Stimulated activated naive B cell treated with anti-CD40 and anti-IgM and Interleukin-4, amounts not matched to agents 10 μg/mL and 1 μg/mL and 100 μg/mL, for 72 hours (primary cell): ENCODE measurements at places on chromosomes 2 and 18.

DNA sequence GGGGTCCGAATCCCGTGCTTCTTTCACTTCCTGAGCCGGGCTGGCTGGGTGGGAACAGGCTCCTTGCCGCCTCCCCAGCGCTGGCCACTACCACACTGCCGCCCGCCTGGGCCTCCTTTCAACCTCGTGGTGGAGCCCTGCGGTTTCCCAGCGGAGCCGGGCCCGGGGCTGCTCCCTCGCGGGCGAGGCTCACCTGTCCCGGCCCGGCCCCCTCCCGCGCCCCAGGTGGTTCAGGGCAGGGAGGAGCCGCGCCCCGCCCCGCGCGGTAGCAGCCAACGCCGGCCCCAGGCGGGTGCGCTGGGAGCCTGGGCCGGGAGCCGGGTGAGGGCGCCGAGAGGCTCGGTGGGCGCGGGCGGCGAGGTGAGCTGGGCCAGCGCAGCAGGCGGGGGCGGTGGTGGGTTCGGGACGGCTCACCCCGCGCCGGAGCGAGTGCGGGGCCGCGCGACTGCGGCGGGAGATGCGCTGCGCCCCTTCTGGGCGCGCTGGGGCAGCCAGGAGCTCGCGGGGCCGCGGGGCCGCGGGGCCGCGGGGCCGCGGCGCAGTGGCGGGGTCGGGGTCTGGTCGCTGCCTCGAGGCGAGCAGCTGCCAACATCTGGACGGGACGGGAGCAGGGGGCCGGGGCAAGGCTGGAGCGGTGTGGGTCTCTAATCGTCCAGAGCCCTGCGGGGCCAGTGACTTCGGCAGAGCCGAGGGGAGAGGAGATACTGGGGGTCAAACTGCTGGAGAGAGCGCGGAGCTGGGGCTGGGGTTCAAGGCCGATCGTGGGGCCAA, at the start of gene LYPD6B:
TSS of gene LYPD6B (plus strand) at position 258 of the 771 bp plus-strand sequence. CDS start 92,250 bp downstream, outside the sequence.
- DNase-seq = no peak
- H3K27ac ChIP-seq = no peak within 1 kb of the TSS

GRCh38 chr2:69589973-69590652, 53.4 kb downstream of the AAK1 start:
- peaks cover 6% of the 10 kb centered on the region for H3K4me1 ChIP-seq
- H3K27me3 ChIP-seq = peaks cover 7% of the 10 kb centered on the region
- H3K27ac ChIP-seq = no peak overlapping the region
- DNase-seq = no peak

GRCh38 chr2:37833423-37833822, 91.7 kb upstream of the RMDN2 start:
- no peak overlapping the region for H3K27ac ChIP-seq
- H3K27me3 ChIP-seq = no peaks in the 10 kb centered on the region
- H3K36me3 ChIP-seq = no peaks in the 10 kb centered on the region
- no peak for DNase-seq
- peaks cover 5% of the 10 kb centered on the region for H3K4me1 ChIP-seq
- no peak overlapping the region for H3K4me3 ChIP-seq

DNA sequence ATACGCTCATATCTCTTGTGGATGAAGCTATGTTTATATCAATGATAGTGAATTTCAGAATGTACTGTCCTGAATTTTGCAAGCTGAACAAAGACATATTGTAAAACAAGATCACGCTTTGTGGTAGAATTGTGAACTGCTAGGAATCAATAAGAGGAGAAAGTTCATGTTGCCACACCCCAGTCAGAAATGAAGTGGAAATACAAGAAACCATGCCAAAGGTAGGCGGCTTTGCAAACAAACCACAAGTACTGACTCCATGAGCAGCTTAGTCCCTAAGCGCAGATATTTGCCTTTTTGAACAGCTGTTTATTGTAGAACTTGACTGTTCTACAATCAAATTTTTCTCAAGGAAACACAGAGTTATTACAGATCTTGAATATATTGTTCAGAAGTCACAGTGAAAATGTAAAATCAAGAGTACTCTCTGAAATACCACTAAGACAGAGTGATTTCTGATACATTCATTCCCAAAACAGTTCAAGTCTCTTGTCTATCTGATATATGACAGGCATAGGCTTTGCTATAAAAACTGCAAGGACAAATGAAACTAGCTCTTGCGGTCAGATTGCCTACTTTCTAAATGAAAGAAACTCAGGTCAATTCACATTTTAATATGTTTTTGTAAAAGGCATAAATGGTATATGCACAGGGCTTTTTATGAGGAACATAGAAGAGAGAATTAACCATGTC, 120.9 kb upstream of the CDH19 start:
- H3K4me1 ChIP-seq = no peaks in the 10 kb centered on the region
- no peaks in the 10 kb centered on the region for H3K27me3 ChIP-seq
- DNase-seq = no peak
- no peak overlapping the region for H3K27ac ChIP-seq
- no peak overlapping the region for H3K4me3 ChIP-seq

DNA sequence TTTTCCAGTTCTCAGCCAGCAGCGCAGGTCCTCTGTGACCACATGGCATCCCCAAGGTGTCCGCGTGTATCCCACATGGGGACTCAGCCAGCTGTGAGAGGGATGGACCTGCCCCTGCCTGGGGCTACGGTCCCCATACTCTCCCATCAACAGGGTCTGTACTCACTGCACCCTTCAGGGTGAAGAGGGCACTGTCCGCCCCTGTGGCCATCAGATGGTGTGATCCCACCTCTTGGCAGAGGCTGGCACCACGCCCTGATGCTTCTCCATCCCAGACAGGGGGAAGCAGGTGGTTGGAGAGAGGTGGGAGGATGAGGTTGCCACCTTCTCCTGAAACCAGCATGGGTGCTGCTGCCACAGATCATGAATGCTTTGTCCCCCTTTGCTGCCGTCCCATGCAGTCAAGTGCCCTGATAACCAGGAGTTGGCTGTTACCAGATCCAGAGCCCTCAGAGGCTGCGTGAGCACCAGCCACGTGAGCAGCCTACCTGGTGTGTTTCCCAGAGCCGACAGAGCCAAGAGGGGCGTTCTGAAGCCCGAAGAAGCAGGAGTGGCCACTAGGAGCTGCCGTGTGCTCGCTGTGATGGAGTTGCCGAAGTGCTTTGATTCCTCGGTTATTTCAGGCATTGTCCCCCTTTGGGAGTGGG, 93.9 kb downstream of the SH3RF3 start:
- peaks cover 33% of the 10 kb centered on the region for H3K4me1 ChIP-seq
- no peaks in the 10 kb centered on the region for H3K27me3 ChIP-seq
- H3K27ac ChIP-seq = no peak overlapping the region
- no peak overlapping the region for H3K4me3 ChIP-seq
- no peaks in the 10 kb centered on the region for H3K36me3 ChIP-seq
- DNase-seq = no peak

DNA sequence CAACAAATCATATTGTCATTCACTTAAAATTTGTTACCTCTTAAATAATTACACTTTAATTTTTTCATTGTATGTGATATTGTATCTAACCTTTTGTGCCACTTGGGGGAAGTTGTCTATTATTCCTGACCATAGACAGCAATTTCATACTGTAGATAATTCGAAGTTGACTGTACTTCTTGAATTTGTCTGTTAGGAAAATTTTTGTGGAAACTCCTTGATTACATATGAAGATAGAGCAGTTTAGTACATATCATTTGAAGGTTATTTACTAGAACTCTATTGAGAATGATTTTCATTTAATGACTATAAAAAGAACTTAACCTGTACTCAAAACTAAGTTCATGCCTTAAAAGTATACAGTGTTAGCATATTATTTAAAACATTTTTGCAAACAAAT, 5.1 kb downstream of the DYNC1I2 start:
- H3K27ac ChIP-seq = no peak overlapping the region
- H3K4me1 ChIP-seq = peaks cover 1% of the 10 kb centered on the region
- no peaks in the 10 kb centered on the region for H3K27me3 ChIP-seq
- DNase-seq = no peak
- H3K4me3 ChIP-seq = no peak overlapping the region

GRCh38 chr2:100272841-100273329, 49.4 kb downstream of the LONRF2 start:
- no peak overlapping the region for H3K4me3 ChIP-seq
- no peak overlapping the region for H3K27ac ChIP-seq
- H3K36me3 ChIP-seq = no peaks in the 10 kb centered on the region
- H3K4me1 ChIP-seq = peaks cover 6% of the 10 kb centered on the region

DNA sequence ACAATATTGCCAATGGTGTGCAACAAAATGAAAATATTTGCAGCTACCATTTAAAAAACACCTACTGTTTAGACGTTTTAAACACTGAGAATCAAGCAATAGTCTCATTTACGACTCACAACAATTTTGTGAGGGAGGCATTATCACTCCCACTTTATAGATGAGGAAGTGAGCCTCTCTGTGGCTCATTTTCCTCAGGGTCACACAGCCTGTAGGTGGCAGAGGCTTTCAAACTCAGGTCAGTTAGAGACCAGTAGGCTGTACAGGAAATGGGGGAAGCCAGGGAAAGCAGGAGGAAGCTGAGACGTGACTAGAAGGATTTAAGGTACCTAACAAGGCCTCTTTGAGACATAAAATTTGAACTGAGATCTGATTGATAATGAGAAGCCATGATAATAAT, 95.0 kb upstream of the ZNF521 start:
- H3K4me1 ChIP-seq = no peaks in the 10 kb centered on the region
- H3K27me3 ChIP-seq = no peaks in the 10 kb centered on the region
- no peaks in the 10 kb centered on the region for H3K36me3 ChIP-seq
- H3K27ac ChIP-seq = no peak overlapping the region
